Retinal pigment epithelial cell (primary cell): ENCODE measurements at places on chromosomes 1 and 21.
A peak's percentile ranks its signal among the peaks of the same experiment; 100 is the strongest.

- no peak for DNase-seq
Measured at GRCh38 chr1:28521502-28522164, 15.8 kb downstream of the RCC1 start.

- no peak for DNase-seq
Measured at GRCh38 chr1:175539986-175540385, 203.4 kb downstream of the TNR start.

DNA sequence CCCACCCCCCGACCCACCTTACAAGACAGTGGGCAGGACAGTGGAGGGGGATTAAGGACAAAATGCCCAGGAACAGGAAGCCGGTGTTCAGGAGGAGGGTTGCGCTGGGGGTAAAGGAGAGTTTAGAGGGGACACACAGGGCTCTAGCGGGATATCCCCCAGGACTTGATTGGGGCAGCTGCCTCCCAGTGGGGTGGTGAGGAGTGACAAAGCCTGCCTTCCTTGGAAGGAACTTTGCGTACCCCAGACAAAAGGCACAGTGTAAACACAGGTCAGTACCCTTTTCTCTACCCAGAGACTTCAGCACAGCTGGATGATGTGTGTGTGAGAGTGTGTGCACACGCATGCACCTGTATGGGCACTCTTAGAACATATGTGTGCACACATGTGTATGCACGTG is 51.7 kb upstream of the BCAR3 start:
- DNase-seq = no peak

DNA sequence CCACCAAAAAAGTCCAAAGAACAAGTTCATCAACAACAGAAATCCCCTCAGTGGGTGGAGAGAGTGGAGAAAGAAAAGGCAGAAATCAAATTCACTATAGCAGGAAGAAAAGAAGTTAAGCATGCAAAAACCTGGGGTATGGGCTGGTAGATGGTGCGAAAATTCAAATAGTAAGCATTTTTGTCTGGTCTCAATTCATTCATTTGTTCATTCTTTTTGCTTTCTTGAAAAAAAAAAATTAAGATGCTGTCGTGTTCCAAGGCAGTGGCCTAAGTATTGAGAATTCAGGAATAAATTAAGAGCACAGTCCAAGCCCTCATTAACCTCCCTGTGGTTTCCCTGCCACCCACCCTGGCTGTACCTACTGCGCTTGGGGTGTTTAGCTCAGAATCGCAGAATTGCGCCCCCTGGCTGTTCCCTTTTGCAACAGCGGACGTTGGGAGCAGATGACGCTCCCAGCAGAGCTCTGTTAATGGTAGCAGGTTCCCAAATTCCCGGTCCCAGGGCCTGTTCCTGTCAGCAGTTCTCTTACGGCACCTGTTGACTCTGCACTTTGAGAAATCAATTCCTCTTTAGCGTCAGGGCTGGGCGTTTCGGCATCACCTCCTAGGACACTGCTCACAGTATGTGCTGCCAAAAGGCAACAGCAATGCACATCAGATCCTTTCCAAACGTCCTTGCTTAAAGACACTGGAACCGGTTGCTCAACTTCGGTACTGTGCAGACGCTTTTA is 34.0 kb upstream of the SSX2IP start:
- no peak for DNase-seq

DNA sequence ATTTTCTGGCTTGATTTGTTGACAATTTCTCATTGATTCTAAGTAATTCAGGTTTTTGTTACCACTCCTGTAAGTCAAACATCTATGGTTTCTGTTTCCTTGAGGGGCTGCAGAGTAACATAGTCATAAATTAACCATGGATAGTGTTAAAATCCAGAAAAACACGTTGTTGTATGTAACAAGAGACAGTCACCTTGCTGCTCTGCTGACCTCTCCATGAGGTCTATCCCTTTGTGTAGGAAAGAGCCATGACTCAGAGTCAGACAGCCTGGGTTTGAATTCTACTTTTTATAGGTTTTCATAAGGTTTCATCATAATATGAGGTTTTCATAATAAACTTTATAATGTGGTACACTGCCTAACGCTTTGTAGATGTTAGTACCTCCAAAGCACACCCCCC is 27.6 kb upstream of the NBL1 start:
- no peak for DNase-seq

DNA sequence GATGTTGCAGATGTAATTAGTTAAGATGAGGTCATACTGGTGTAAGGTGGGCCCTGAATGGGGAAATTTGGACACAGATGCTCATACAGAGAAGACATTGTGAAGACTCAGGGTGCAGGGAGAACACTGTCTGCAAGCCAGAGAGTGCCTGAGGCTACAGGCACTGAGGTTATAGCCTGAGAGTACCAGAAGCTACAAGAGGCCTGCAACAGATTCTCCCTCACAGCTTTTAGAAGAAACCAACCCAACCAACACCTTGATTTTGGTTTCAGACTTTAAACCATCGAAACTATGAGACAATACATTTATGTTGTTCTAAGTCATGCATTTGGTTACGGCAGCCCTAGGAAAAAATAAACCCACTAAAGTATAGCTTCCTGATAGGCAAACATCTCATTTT is 321.7 kb upstream of the USP25 start:
- no peak for DNase-seq

DNA sequence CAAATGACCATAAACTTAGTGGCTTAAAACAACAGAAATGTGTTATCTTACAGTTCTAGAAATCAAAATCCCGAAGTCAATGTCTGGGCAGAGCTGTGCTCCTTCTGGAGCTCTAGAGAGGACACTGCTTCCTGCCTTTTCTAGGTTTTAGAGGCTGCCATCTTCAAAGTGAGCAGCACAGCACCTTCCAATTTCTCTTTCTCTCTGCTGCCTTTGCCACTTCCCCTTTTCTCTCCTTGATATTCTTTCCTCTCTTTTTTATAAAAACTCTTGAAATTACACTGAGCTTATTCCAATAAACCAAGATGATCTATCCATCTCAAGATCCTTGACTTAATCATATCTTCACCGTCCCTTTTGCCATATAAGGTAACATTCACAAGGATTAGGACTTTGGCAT is 616.9 kb downstream of the PLPP3 start:
- DNase-seq = no peak

DNA sequence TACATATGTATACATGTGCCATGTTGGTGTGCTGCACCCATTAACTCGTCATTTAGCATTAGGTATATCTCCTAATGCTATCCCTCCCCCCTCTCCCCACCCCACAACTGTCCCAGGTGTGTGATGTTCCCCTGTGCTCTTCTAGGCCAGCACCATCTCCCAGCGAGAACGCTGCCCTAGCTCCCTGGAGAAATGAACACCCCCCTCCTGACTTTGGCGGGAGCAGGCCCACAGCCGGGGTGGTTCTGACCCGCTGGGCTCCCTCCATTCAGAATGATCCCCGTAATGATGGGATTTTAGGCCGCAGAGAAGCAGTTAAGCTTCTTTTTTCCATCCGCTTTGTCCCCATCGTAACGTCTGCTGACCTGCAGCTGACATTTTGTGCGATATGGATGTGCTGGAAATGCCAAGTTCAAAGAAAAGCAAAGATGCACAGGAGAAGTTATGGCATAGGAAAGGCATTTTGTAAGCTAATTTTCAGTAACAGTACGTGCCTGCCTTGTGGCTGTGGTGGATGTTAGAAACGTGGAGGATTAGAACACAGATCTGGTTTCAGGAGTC is 39.3 kb downstream of the ELK4 start:
- DNase-seq = no peak

DNA sequence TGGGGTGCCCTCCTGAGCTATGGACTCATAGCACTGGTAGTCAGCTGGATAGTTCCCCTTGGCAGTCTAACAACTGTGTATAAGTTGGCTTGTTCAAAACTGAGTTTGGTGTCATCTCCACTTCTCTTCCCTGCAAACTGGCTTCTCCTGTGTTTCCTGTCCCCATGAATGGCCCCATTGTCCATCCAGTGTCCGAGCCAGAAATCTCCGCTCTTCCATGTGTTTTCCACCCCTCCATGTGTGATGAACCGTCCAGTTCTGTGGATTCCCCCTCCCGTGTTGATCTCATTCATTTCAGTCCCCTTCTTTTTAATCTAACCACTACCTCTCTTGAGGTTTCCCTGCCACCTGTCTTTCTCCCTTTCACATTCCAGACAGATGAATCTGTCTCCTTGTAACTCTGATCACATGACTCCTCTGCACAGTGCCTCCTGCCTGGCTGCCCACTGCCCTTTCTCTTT is 195.7 kb downstream of the ROR1 start:
- no peak for DNase-seq

DNA sequence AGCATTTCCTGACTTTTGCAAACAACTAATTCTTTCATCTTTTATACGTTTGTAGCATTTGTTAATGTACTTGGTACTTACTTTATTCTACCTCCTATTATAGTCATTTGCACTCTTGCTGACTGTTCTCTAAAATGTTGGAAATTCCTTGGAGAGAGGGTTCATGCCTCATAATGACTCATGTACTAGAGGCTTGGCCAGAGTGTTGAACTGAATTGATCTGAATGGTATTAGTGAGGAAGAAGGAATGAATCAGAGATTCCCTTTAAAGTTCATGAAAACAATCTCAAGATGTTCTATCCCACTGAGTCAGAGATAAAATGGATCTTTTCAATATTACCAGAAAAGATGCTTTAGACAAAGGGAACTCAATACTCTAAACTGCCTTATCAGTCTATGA is 383.4 kb downstream of the SEC16B start:
- peak; percentile 29 for DNase-seq

DNA sequence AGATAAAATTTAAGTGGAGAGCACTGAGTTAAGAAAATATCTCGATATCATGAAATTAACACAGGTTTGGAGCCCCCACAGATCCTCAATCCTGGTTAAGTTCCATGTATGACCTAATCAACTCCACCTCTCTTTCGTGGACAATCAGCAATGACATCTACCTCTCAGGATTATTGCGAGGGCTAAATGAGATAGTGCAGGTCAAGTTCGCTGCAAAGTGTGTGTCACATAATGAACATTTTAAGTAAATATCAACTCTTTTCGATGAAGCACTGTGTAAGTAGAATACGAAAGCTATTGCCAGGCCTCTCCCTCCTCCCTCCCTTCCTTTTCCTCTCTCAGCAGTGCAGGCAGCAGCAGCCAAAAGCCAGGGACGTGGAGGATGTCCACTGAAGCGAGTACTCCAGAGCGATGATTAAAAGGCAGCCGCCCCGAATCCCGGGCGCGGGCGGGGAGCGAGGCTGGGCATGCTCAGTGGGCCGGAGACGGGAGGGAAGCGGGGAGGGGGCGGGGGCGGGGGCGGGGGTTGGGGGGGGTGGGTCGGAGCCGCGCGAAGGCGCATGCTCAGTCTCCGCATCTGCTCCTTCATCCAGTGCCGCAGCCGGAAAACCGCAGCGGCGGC is at the start of gene CAMSAP2:
Gene CAMSAP2 (plus strand): TSS at position 567 of the 622 bp plus-strand sequence. CDS start 935 bp downstream, outside the sequence.
- peak; percentile 57 for DNase-seq
